ENCODE measurements at places on chromosomes 6 and 20.
A peak's percentile ranks its signal among the peaks of the same experiment; 100 is the strongest.

DNA sequence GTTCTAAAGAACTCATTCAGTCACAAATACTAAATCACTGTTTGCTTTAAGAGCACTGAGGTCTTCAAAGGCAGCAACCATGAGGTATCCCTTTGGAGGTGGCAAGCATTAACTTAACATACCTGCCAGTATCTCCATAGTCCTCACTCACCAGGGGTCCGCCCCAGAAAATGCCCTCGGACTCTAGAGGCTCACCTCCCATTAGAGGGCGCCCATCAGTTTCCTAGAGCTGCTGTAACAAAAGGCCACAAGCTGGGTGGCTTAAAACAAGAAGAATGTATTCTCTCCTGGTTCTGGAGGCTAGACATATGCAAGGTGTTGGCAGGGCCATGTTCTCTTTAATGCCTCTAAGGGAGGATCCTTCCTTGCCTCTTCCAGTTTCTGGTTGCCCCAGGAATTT is 12.0 kb upstream of the RNGTT start:
- DNase-seq, result no peak

DNA sequence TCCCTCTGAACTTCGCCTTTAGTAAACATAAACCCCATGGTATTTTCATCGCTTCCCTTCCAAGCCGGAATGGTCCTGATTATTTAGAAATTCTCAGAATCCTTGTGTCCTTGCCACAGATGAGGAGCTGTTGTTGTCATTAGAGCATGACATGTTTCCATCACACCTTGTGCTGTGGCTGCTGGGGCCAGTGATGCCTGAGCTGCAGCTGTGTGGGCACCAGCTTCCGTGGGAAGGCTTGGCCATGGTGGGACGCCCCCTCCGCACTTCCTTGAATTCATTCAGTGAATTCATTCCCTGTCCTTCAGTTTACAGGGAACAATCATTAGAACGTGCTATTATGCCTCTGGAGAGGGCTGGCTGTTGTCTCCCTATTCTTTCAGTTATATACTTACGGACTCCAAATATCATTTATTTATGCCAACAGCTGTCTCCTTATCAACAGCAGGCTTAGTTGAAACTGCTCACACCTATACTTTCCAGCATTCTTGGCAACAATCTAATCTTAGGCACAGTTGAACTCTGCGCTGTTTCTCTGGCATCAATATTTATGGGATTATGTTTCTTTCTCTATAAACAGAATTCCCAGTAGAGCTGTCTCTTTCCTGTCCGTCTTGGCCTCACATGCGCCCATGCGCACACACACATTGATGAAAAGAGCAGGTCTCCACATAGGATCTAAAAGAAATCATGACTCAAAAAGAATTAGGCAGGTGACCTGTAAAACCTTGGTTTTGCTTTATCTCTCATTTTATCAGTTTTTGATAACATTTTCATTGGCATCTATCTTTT is 9.0 kb downstream of the ADGRF1 start:
- DNase-seq, result no peak

DNA sequence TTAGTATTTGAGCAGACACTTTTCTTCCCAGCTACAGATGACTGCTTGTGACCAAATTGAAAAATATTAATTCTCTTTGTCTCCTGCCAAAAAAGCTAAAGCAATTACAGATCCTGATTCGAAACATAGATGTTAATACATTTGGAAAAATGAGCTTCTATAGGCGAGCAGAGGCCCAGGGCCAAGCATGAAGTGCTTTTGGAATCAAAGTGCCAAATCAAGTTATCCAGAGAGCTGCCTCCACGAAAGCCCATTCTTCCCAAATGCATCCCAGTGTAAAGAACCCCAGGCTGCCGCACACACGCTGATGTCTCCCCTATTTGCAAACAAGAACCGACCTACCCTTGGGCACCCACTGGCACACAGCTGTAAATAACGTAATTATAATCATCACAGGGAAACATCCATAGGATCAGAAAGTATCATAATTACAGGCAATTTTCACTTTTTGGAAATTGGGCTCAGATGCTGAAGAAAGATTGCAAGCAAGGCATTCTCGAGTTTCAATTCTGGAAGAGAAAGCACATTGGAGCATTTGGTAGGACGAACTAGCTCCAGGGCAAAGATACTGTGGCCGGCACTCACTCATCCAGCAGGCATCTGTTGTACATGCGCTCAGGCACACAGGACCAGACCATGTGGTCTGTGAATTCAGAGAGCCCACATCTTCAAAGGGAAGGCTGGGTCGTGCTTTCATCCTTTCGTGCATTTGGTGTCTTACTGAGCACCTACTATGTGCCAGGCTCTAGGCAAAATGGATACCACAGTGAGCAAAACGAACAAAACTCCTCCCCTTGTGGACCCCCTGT is 45.9 kb downstream of the BMP7 start:
- no peak for DNase-seq

DNA sequence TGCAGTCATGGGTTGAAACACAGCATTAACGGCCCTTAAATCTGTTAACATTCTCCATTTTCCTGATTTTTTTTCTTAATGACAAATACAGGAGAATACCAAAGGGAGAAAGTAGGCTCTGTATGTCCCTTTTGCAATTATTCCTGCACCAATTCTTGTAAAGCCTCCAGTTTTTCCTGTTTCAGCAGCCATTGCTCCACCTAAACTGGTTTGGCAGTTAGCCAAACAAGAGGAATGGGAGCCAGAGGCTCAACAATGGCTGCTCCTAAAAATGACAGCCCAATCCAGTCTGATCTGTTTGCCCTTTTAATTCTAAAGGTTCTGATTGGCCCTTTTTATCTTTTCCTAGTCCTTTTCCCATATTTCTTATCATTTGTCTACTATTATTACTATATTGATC is 284.2 kb upstream of the SGK1 start:
- no peak for DNase-seq

- DNase-seq, result no peak
Observed at GRCh38 chr6:141117874-141118273, 1014.9 kb upstream of the GJE1 start.

GRCh38 chr20:22389836-22390542 is 194.4 kb downstream of the FOXA2 start:
- DNase-seq, result peak; percentile 43

GRCh38 chr6:69622230-69622629 is 174.6 kb downstream of the LMBRD1 start:
- DNase-seq, result no peak

- no peak for DNase-seq
Observed at GRCh38 chr6:132865829-132866228, 51.5 kb downstream of the RPS12 start.

- DNase-seq, result no peak
Observed at GRCh38 chr6:44629636-44630035, 242.1 kb downstream of the CDC5L start.

GRCh38 chr20:58407966-58408557 is 19.0 kb downstream of the VAPB start:
- no peak for DNase-seq

DNA sequence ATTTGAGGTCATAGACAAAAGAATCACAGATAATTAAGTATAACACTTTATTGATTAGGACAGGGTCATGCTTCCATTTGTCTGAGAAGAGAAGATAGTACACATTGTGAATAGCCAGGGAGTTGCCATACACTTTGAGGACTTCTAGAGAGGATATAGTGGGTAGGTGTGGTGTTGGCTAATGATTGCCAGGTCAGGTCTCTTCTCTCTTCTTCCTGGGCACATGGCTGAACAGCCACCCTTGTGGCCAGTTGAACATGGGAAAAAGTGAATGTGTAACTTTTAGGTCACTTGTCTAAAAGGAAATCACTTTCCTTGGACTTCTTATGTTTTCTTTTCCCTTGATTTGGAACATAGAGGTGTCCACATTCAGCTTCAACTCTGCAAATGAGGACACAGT is 772.1 kb upstream of the MAP3K7 start:
- DNase-seq, result no peak

DNA sequence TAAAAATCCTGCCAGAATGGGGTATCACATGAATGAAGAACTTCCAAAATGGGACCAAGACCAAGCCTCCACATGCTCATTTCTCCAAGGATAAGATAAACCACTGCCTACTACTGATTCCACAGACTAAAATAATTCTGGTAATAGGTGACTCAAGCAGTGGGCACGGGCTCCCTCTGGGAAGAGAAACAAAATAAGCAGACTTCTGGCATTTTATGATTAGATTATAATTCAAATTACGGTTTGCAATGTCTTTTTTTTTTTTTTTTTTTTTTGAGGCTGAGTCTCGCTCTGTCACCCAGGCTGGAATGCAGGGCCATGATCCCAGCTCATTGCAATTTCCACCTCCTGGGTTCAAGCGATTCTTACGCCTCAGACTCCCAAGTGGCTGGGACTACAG is 16.0 kb downstream of the UQCC1 start:
- DNase-seq, result peak; percentile 86

GRCh38 chr6:41515995-41516394 is 30.2 kb upstream of the FOXP4 start:
- DNase-seq, result no peak

DNA sequence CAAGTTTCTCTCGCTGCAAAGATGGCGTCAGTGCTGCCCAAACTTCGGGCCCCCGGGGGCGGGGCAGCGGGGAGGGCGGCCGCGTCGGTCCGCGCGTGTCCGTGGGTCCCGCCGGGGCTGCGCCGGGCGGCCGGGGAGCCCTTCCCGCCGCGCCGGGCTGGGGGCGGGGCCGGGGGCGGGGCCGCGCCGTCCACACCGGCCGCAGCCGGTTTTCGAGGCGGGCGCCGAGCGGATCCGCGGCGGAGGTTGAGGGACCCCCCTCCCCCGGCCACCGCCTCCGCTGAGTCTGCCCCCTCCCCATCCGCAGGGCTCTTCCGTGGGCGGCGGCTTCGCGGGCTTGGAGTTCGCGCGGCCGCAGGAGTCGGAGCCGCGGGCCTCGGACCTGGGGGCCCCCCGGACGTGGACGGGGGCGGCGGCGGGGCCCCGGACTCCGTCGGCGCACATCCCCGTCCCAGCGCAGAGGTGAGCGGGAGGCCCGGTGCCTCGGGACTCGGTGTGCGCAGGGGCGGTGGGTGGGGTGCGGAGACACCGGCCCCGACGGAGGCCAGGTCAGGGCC is 572 bp downstream of the SLC2A4RG start:
- peak; percentile 25 for DNase-seq

GRCh38 chr6:95294043-95294442 is 283.3 kb upstream of the MANEA start:
- no peak for DNase-seq

Data from astrocyte of the spinal cord (primary cell).